ENCODE measurements at places on chromosomes 3 and 15.

GRCh38 chr15:95027981-95028380 lies 796.6 kb downstream of the MCTP2 start:
- no peak for DNase-seq

DNA sequence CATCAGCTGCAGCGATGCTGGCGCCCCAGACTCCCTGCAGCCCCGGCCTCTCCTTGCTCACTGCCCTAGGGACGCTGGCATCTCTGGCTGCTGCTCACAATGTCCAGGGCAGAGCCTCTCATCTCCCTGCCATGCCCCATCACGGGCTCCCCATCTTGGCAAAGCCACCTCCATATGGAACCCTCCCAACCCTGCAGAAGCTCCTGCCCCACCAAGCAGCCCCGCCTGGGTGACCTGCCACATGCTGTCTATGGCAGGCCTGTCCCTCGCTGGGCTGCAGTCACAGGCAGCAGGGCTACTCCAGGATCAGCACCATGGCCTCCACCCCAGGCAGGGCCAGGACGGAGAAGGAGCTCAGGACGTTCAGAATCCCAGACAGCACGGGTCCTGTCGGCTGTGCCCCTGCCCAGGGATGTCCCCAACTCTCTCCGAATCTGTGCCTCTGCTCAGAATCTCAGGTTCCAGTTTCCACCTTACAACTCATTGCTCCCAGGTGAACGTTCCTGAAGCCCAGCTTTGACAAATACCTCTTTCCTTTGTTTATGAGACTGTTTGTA lies 58.4 kb downstream of the PLXNA1 start:
- DNase-seq = no peak

DNA sequence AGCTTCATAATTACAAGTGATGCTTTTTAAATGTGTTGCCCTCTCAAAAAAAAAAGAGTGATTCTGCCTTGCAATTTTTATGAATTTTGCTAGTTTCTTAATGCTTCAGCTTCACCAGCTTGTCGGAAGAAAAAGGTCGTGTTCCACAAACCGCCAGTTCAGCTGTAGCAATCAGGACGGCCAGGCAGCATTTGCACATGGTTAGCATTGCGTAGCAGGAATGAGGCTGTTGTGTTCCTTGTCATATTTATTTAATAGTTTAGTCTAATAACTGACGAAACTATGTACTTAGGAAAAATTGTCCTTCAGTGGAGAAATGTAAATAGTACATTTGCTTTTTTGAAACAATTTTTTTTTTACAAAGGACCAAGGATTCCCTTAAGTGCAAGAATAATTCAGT lies 64.9 kb upstream of the SELENOK start:
- no peak for DNase-seq

DNA sequence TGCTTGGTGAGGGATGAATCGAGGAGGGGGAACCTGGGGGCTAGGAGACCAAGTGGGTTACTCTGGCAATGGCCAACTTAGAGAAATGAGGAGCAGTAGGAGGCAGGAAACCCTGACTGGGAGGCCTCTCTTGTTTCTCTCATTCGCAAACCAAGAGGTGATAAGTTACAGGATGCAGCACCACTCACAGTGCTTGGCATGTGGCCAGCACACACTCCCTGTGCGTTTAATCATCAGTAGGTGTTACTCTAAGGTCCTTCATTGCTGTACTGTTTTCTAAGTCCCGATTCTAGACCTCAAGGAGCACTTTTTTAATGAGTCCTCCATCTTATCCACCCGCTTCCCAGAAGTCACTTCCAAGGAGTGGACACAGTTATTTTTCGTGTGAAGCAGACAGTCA lies 314.1 kb upstream of the TRIM42 start:
- no peak for DNase-seq

DNA sequence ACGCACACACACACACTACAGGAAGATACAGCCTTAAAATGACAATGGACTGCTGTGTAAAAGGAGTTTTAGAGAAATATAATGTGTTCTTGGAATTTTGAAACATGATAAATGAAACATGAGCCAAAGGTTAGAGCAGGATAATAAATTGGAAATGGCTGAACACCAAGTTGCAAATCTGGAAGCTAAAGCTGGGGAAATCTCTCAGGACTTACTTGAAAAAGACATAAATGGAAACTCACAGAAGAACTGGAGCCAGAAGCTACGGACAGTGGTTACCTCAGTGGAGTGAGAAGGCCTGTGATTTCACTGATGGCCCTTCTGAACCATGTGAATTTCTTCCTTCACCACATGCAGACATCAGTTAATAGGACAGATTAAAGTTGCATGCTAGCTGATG lies 37.3 kb upstream of the ATP10A start:
- DNase-seq = no peak

DNA sequence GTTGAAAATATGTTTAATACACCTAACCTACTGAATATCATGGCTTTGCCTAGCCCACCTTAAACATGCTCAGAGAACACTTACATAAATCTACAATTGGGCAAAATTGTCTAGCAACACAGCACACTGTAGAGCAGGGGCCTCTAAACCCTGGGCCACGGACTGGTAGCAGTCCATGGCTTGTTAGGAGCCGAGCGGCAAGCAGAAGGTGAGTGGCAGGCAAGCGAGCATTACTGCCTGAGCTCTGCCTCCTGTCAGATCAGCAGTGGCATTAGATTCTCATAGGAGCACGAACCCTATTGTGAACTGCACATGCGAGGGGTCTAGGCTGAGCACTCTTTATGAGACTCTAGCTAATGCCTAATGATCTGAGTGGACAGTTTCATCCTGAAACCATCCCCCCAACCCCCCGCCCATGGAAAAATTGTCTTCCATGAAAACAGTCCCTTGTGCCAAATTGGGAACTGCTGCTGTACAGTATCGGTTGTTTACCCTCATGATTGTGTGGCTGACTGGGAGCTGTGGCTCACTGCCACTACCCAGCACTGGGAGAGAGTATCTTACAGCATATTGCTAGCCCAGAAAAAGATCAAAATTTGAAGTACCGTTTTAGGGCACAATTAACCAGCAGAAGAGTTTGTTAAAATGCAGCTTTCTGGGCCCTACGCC lies 26.1 kb downstream of the CMSS1 start:
- no peak for DNase-seq

- no peak for DNase-seq
These were observed 20.8 kb downstream of the UBE2E1 start for GRCh38 chr3:23826382-23827064.

- no peak for DNase-seq
These were observed 55.7 kb downstream of the SRGAP3 start for GRCh38 chr3:9193633-9194195.

- no peak for DNase-seq
These were observed 151.3 kb downstream of the XXYLT1 start for GRCh38 chr3:195119461-195120266.

DNA sequence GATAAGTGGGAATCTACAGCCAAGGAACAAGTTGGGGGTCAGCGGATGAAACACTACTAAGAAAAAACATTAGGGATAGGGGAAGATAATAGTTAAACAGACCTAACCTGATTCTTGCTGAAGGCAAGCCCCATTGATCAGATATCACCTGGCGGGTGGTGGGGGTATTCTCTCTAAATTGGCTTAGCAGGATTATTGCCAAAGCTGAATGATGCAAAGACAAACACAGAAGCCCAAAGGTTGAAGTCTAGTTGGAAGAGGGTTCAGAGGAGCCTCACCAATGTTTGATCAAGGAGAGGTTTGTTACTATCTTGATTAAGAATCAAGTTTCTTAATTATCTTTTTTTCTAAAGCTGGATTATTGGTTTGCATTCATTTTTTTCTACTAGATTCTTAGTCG lies 371.9 kb upstream of the CNTN4 start:
- DNase-seq = no peak

GRCh38 chr3:130488288-130488687 lies 28.7 kb upstream of the COL6A6 start:
- no peak for DNase-seq

DNA sequence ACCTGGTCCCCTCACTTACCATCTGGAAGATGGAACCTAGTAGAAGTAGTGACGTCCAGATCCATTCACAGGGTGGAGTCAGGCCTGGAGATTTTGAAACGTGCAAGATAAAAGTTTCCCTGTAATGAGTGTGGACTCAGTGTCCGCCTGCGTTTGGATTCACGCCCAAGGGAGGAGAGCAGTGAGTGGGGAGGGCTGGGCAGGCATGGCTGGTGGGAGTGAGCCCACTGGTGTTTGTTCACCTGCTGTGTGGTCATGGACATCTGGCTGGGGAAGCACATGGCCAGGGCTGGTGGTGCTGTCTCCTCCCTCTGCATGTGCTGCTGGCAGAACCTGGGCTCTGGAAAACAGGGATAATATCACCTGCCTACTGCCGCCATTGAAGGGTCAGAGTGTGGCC lies 37.0 kb downstream of the RLBP1 start:
- DNase-seq = no peak

GRCh38 chr3:49799761-49800160 lies at the start of gene CDHR4:
Gene CDHR4 (minus strand): TSS chr3:49799873. CDS start chr3:49799812, 61 bp downstream.
- no peak for DNase-seq

DNA sequence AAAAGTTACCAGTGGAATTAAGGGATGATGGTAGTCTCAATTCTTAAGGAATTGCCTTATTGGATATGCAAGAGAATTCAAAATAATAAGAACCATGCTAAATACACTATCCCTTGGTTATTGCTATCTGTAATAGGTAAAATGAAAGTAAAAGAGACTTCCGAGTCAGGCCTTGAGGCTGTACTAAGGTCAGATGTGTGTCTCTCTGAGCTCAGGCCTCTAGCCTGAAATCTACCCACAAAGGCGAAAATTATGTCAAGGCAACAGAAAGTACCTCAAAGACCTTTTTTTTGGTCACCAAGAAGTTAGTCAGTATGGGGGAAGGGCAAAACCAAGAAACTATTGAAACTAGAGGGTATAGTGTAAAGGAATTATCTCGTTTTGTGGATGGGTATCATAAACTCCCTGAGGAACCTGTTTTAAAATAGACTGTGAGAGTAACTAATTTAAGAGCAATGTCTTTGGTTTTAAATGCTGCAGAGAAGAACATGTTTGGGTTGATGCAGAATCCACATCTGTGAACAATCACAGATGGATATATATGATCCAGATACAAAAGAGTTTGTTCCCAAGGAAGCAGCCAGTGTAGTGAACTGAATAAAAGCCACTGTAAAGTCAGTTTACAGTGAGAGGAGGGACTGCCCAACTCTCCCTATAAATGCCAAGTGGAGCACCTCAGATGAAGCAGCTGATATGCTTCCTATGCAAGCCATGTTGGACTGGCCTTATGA lies 382.3 kb upstream of the SEMA6D start:
- DNase-seq = no peak

GRCh38 chr3:161177991-161178390 lies 43.1 kb upstream of the NMD3 start:
- DNase-seq = no peak

GRCh38 chr15:34311563-34311962 lies 26.0 kb downstream of the SLC12A6 start:
- DNase-seq = no peak

DNA sequence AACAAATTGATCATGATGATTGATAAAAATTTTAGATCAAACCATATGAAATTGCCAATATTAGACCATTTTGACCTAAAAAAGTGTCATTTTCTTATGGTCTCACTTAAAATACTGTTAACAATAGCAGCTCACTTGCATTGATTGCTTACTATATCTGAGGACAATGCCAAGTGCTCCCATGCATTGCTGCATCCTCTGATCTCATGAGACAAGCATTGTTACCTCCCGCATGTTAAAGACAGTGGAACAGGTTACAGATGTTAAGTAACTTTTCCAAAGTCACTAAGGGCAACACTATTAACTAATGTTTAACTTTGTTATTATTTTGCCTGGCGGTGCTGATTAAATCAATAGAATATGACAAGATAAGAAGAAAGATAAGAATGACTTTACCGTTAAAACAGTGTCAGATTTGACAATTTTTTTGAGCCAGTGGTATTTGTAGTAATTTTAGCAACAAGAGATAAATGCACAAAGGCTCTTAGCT lies 69.3 kb downstream of the PPM1L start:
- DNase-seq = no peak

DNA sequence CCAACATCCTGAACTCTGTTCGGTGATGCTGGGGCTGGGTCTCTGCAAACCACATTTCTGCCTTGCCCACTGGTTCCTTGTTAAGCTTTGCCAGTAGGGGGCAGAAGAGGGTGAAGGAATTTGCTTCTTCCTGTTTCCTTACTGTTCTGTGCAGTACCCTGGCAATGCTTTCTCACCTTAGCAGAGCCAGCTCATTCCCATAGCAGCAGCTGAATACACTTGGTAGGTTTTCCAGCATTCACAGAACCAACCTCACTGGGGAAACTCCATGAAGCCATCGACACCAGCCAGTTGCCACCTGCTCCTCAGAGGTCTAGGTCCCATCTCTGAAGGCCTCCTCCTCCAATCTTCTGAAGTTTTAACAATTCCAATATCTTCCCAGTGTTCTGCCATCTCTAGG lies 308.4 kb downstream of the PDCD6IP start:
- DNase-seq = peak; percentile 40

- no peak for DNase-seq
These were observed 33.9 kb downstream of the PIK3CA start for GRCh38 chr3:179181993-179182551.

DNA sequence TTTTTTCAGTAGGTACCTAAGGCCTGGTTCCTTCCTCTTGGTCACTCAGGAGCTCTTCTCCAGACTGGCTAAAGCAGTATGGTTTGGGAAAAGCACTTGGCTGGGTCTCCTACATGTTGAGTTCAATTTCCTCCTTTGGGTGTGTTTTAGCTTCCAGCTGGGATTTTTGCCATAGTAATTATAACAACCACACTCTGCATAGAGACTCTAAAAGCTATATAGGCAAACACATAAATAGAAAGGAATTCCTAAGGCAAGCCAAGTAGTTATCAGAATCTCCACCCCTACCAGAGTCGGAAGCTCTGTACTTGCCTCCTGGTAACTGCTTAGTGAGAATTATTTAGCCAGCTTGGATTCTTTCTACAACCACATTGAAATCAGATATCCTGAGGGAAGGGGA lies 48.6 kb downstream of the FOXL2 start:
- DNase-seq = no peak

DNA sequence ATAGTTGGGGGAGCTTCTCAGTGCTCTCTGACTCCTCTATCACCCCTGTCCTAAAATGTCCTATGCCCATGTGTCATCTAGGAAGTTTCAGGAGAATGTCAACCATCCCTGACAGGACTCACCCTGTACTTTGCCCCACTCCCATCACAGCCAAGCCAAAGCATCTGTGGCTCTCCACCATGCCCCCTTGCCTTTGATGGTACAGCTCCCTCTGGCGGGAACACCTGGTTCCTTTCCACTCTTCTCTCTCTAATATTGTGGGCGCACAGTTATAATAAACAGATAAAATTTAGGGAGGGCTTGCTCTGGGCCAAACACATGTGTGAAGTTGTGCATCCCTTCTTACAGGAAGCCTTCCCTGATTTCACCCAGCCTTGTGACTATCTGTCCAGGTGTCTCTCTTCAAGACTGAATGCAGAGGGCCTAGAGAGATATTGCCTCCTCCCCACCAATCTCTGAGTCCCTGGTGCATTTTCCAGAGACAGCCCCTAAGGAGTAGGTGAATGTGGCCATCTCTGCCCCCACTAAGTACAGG lies 62.8 kb downstream of the ISG20 start:
- DNase-seq = peak; percentile 36

DNA sequence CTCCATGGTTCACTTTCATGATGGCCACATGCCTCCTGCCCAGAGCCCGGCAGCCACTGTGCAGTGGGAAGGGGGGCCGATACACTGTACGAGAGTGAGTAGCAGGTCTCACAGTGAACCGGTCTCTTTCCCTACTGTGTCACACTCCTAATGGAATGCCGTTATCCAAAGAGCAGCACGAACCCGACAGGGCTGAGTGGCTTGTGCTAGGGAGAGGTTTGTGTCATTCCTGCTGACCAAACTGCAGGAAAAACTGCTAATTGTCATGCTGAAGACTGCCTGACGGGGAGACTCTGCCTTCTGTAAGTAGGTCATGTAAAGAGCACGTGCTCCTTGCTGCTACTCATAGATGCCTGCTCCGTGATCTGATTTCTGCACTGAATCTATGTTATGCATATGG lies 105.1 kb downstream of the ARPP21 start:
- DNase-seq = no peak

Measured in germinal center (tissue), 1 donor.